ENCODE measurements at places on chromosomes 7 and 10.

DNA sequence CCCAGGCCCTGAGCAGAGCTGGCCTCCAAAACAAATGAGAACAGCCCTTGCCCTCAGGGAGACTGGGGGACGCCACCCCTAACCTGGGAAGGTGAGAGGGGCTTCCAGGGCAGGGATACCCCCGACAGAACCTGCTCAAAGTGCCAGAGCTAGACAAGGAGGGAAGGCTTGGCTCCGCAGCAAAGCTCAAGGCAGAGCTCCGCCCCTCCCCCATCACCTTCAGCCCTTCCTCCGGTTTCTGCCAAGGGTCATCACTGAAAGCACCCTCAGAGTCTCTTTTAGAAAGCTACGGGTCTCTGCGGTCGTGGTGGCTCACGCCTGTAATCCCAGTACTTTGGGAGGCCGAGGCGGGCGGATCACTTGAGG lies 73.4 kb upstream of the CUX1 start:
- peak; percentile 50 for DNase-seq

- DNase-seq = peak; percentile 78
Measured at GRCh38 chr10:70925377-70926225, 37.2 kb upstream of the PCBD1 start.

GRCh38 chr10:3293581-3294431 lies 121.2 kb upstream of the PITRM1 start:
- DNase-seq = no peak

GRCh38 chr7:157983502-157984422 lies 603.9 kb downstream of the PTPRN2 start:
- DNase-seq = no peak

GRCh38 chr10:43965033-43965917 lies 316.6 kb upstream of the ZNF32 start:
- no peak for DNase-seq

DNA sequence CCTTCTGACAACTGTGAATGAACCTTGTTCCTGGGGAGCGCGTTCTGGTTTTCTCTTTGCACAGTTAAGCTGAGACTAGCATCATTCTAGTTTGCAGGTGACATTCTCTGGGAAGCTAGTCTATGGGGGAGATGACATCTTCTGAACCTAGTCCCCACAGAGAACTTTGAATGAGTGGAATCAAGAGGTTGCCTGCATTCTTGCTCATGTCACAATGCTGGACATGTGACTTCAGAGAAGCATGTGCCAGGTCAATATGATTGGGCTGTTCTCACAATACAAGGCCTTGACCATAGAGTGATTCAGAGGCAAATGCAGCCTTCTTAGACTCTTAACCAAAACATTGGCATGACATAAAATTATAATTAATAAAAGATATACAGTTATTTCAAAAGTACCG lies 22.1 kb downstream of the KLLN start:
- no peak for DNase-seq

GRCh38 chr7:83111391-83111790 lies 51.3 kb downstream of the PCLO start:
- no peak for DNase-seq

- no peak for DNase-seq
Measured at GRCh38 chr7:112105584-112106530, 100.3 kb downstream of the DOCK4 start.

All from glutamatergic neuron (in vitro differentiated cells).